ENCODE measurements at places on chromosomes 12 and 14.
A peak's percentile ranks its signal among the peaks of the same experiment; 100 is the strongest.

GRCh38 chr12:15356951-15357364 is 34.6 kb downstream of the PTPRO start:
- no peak for DNase-seq

- DNase-seq, result no peak
Measured at GRCh38 chr12:68222326-68222725, 3.3 kb downstream of the IL26 start.

DNA sequence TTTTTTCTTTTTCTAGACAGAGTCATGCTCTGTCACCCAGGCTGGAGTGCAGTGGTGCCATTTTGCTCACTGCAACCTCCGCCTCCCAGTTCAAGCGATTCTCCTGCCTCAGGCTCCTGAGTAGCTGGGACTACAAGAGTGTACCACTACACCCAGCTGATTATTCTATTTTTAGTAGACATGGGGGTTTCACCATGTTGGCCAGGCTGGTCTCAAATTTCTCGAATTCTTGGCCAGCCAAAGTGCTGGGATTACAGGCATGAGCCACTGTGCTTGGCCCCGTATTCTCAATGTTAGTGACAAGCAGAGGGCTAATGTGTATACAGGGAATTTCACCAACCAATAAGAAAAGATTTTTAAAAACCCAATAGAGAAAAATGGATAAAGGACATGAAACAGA is 8.4 kb downstream of the PLBD2 start:
- DNase-seq, result no peak

DNA sequence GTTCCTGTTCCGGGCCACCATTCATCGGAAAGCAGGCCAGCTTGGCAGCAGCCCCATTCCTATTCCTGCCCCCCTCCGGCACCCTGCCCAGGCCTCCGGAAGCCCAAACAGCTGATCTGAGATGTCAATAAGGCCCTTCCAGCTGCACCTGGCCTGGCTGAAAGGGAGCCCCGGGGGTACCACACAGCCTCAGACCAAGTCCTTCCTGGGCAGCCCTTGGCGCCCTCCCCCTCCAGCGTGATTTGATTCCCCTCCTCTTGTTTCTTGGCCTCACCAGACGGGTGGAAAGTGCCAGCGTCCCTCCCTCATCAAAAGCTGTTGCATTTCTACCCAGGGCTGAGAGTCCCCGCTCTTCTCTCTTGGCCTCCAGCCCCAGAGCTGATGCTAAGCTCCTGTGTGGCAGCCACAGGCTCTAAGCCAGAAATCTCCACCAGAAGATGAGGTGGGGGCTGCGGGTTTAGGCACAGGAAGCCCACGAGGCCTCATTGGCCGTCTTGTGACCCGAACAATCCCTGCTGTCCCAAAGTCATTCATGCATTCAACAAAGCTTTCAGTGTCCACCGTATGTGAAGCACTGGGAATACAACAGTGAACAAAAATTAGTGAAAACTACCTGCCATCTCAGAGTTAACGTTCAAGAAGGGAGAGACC is 215.4 kb downstream of the SLC41A2 start:
- DNase-seq, result no peak

GRCh38 chr14:90523544-90523943 is 126.7 kb downstream of the CALM1 start:
- DNase-seq, result no peak

DNA sequence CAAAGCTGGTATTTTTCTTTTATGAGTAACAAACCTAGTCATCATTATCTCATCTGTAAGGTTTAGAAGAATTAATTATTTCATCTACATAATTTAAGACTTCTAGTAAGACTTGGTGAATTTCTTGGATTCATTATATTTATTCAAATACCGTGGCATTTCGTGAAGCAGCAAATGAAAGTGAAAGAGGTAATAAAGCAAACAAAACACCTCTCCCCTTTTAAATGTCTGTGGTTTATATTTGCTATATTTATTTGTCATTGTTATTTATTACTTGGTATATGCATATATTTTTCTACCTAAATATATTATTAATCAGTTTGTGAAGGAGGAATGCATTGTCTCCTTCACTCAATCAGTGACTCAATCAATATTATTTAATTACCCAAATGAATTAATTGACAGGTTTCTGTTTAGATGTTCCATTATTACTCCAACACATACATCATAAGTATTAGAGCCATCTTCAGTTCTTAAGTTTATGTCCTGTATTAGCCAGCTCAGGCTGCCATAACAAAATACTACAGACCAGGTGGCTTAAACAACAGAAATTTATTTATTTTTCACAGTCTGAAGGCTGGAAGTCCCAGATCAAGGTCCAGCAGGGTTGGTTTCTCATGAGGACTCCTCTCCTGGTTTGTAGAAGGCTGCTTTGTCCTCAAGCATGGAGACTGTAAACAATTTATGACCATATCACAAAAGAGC is 6.6 kb downstream of the CFAP54 start:
- DNase-seq, result no peak

DNA sequence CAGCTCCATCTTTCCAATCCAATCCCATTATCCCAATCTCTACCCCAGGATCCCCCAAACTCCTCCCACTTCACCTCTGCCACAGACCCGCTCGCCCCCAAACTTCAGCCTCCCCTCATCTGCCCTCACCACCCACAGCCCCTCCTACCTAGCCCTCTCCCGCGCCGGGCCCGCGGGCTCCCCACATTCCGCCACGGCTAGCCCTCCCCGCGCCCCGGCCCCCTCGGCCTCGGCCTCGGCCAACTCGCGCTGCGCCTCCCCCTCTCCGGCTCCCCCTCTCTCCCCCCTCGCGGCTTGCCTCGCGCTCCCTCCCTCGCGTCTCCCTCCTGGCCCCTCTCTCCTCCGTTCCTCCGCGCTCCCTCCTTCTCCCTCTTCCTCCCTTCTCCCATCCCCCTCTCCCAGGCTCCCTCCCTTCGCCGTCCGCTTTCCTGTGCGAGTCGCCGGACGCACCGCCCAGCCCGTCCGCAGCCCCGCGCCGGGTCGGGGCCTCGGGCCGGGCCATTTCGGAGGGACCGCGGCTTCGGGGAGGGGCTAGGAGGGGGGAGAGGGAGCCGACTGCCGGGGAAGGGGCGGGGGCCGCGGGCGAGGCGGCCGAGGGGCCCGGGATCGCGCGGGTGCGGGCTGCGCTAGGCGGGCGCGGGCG is at the start of gene ATN1:
TSS of gene ATN1 (plus strand) at position 581 of the 643 bp plus-strand sequence. CDS start 6,043 bp downstream, outside the sequence.
- DNase-seq, result no peak

- DNase-seq, result no peak
Measured at GRCh38 chr12:80176706-80177105, 77.4 kb downstream of the OTOGL start.

- no peak for DNase-seq
Measured at GRCh38 chr14:96423446-96424108, 31.6 kb downstream of the AK7 start.

- DNase-seq, result no peak
Measured at GRCh38 chr14:53278602-53279506, 125.7 kb upstream of the DDHD1 start.

GRCh38 chr12:62438098-62438692 is 28.4 kb upstream of the MON2 start:
- peak; percentile 55 for DNase-seq

GRCh38 chr12:90908465-90908864 is 46.5 kb downstream of the CCER1 start:
- no peak for DNase-seq

GRCh38 chr12:3959799-3960560 is 86.8 kb upstream of the PARP11 start:
- DNase-seq, result no peak

GRCh38 chr12:111261911-111262676 is 106.8 kb downstream of the PHETA1 start:
- DNase-seq, result no peak

DNA sequence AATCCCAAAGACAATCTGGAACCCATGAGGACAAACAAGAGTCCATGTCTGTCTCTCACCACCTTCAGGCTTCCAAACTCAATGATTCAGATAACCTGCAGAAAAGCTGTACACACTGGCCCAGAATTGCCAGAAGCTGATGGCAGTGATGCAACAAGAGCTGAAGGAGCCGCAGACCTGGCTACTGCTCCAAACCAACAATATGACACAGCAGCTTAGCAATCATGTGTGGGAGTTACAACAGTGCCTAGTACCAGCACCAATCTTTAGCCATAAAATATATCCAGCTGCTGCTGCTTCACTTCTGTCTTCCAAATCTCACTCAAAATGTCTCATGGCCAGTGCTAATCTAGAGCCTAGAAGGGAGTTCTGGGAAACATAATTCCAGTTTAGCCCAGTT is 22.0 kb downstream of the RPS6KA5 start:
- DNase-seq, result no peak

- DNase-seq, result no peak
Measured at GRCh38 chr14:77242752-77243151, 28.3 kb downstream of the NGB start.

GRCh38 chr12:6872073-6873048 is 742 bp downstream of the SPSB2 start:
- peak; percentile 77 for DNase-seq

DNA sequence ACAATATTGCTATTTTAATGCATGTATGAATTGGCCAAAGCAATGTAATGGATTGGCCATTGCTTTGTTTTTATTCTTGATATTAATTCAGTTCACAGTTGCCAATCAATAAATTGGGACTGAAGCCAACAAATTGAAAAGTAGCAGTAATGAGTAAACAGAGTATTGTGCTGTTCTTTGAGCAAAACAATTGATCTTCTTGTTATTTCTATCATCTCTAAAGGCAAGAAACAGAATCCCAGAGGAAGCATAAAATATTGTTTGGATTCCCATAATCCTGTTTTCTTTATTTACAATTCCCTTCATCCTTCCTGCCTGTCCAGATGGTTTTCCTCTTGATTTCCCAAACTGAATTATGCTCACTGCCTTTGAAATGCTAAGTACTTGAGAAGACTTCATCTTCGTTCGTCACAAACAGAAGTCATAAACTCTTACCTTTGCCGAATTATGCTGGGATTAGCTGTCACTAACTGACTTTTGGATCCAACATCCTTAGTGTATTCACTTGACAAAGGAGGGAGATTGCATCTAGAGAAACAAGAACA is 85.9 kb downstream of the ST8SIA1 start:
- DNase-seq, result no peak

GRCh38 chr12:98064501-98064900 is 450.9 kb upstream of the TMPO start:
- no peak for DNase-seq

GRCh38 chr12:125533434-125534029 is 468.3 kb downstream of the AACS start:
- DNase-seq, result no peak

DNA sequence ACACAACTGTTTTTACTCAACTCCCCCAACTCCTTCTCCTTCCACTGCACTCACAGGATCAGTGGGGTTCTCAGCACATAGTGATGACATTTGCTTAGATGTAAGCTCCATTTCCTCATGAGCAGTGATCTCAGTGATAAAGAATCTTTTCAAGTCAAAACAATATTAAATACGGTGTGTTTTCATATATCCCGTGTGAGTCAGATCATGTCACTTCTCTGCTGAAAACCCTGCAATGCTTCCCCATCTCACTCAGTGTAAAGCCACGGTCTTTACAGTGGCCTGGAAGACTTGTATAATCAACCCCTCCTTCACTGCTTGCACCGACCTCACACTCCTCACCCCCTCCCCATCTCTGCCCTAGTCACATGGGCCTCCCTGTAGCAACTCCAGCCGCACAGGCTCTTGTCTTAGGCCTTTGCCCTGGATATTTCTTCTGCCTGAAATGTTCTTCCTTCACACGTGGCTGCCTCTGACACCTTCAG is 149.7 kb upstream of the ARHGAP5 start:
- DNase-seq, result no peak

GRCh38 chr12:126233625-126234024 is 1168.4 kb downstream of the AACS start:
- no peak for DNase-seq

GRCh38 chr14:63745858-63746425 is 18.1 kb upstream of the SGPP1 start:
- no peak for DNase-seq

- no peak for DNase-seq
Measured at GRCh38 chr12:131698286-131698685, 12.6 kb upstream of the SFSWAP start.

GRCh38 chr12:82650627-82651337 is 35.9 kb upstream of the TMTC2 start:
- DNase-seq, result no peak

GRCh38 chr14:24095271-24096068 is 1.4 kb downstream of the PCK2 start:
- DNase-seq, result no peak

DNA sequence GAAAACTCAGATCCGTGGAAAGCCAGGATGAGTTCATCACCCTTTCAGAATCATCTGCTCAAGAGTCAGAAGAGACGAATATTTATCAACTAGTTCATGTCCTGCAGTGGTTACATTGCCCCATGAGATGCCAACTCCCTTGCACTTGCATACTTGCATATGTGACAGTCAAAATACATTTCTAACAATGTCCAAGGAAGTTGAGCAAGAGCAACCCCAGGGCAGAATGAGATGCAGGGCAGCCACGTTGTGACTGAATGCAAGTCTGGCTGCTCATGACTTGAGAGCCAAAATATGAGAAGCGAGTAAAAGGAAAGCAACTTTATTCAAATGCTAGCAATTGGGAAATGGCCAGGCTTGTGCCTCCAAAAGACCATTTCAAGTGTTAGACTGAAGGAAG is 23.6 kb upstream of the UTP20 start:
- DNase-seq, result no peak

- no peak for DNase-seq
Measured at GRCh38 chr14:21069388-21070082, 569 bp upstream of the ARHGEF40 start.

GRCh38 chr12:9096563-9097176 is 19.0 kb downstream of the A2M start:
- no peak for DNase-seq

GRCh38 chr12:130195776-130196175 is 33.5 kb downstream of the FZD10 start:
- DNase-seq, result no peak

DNA sequence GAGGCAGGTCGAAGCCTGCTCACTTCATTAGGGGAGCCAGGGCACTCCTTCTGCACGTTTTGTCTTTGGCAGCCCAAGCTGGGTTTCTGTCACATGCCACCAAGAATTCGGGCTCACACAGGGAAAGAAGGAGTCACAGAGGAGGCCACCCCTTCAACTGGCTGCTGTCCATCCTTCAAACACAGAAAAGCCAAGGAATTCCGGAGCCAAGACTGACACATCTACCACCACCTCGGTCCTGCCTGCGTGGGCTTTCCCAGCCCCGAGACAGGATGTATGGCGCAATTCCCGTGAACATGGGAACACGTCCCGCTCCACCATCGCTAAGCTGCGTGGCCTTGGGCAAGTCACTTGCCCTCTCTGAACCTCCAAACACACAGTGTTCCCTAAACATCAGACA is 70.4 kb downstream of the NCOR2 start:
- no peak for DNase-seq

- DNase-seq, result peak; percentile 64
Measured at GRCh38 chr12:10212739-10213131, at the start of gene GABARAPL1. TSS of gene GABARAPL1 (plus strand) at chr12:10212877. CDS start at chr12:10213130, 253 bp downstream.

DNA sequence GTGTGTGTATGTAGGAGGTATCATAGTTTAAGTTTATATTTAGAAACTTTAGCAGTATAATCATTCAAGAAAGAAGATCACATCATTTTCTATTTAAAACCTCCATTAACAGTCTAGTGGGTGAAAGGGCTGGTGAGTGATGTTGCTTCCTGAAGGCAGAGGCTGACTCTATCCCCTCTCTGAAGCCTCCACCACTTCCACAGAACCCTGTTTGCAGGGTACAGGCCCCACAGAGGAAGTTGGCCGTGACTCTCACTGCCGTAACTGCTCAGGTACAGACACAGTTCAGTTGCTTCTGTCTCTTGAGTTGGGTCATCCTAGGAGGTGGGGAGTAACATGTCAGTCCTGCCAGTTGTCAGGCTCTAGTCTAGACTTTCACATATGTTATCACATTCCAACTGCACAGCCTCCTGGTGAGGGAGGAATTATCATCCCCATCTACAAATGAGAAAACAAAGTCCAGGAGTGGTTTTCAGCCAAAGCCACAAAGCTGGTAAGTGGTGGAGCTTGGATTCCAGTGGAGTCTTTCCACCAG is 31.5 kb downstream of the CFL2 start:
- DNase-seq, result no peak

All from activated CD4-positive, alpha-beta T cell treated with anti-CD3 and anti-CD28 coated beads for 24 hours (primary cell).